AG10803 (cell line): ENCODE measurements at places on chromosomes 5 and 9.

GRCh38 chr9:70983723-70984295 is 137.6 kb downstream of the TRPM3 start:
- peak; percentile 88 for DNase-seq

- DNase-seq = peak; percentile 81
These were observed 1.2 kb upstream of the NPR3 start for GRCh38 chr5:32709750-32710549.

DNA sequence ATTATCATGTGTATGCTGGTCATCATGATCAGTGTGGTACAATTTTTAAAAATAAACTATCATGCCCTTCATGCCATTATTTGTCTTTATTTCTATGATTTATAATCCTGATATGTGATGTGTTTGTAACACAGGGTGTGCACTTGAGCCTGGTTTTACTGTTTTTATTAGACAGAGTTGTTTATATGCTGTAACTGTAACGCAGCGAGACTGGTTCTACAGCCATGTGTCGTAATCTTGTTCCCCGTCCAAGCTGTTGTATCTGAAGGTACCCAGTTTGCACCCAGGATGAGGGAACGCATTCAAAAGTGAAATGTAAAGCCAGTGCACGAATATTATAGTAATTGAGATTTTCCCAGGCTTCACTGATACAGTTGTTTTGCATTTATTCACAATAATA is 28.2 kb downstream of the SNX18 start:
- DNase-seq = no peak

GRCh38 chr9:114497236-114497635 is 8.0 kb downstream of the WHRN start:
- peak; percentile 12 for DNase-seq

GRCh38 chr9:108235609-108236008 is 620.2 kb downstream of the ACTL7B start:
- no peak for DNase-seq

- DNase-seq = no peak
These were observed 25.0 kb upstream of the MATR3 start for GRCh38 chr5:139268364-139269202.

DNA sequence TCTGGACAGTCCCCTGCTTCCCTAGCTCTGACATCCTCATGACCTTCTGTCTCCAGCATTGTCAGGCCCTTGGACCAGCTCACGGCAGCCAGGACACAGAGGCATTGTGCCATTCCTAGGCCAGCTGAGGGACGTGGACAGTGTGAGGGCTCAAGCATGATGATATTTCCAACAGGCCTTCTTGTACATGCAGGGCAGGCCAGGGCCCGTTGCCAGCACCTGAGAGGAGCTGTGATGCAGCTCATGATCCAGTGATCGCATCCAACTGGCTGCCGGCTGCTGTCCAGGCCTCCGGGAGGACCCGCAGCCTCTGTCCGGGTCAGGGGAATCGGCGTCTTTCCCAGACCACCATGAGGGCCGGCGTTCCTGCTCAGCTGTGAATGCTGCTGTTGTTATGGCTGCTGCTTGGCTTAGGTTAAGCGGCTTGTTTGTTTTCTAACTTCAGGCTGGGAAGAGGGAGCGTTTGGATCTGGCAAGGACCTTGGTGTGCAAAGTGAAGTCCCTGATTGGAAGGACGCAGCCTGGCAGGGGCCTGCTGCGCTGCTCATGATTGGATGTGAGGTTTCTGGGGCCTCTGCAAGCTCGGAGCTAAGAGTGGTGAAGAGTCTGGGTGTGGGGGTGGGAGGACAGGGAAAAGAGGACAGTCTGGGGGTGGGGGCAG is 53.8 kb downstream of the PDZD2 start:
- DNase-seq = no peak

GRCh38 chr9:93676310-93677047 is 100.1 kb downstream of the PHF2 start:
- DNase-seq = no peak

- no peak for DNase-seq
These were observed 78.6 kb downstream of the SH3RF2 start for GRCh38 chr5:146015001-146015400.

DNA sequence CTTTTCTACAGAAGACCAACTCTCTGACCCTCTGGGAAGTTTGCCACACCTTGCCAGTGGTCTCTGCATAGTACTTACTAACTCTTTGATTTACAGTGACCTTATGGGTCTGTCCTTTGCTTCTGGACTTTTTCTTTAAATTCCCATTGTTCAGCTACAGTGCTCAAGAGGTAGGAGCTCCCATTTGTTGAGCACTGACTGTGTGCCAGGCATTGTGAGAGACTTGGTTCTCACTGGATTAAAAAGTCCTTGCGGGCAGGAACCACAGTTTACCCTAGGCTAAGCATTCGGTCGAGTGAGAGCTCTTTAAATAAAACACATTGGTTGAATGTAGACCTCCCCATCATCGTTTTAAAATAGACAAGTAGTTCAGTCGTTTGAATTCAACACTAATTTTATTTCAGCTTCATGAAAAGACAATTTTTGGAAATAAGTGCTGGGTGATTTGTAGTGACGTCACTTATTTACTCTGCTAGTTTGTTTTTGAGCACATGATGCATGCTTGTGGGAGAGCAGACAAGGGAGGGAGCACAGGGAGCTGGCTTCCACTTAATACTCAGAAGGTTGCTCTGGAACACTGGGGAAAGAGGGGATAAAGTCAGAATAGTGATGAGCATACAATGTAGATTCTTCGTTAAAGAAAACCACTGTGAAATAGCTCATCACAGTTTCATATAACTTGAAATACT is 27.1 kb downstream of the RASGRF2 start:
- no peak for DNase-seq

DNA sequence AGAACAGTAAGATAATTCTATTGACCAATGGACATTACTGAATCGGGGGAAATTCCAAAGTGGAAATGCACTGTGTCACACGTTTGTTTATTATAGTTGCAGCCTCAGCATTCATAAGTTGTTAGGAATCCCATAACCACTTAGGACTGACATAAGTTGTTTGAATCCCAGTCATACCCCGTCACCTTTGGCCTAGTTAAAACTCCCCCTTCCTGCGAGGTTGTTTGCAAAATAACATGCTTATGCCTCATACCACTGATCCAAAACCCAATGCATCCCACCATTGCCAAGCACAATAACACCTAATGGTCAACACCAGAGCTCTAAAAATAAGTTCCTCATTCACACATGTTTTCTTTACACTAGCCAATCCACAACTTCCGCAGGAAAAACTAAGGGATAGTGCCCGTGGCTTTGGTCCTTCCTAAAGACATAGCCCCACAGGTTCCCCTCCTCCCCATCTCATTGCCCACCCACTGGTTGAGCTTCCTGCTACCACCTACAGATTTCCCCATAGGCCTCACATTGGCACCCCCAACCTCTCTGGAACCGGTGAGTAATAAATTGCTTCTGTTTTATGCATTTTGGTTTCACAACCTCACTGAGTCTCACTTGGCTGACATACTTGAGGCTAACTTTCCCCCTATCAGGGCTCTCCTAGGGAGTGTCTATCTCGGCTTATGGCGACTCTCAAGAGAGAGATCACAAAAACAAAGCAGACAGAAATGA is 42.3 kb upstream of the MUSK start:
- peak; percentile 89 for DNase-seq

GRCh38 chr9:121660367-121660766 is 8.9 kb downstream of the DAB2IP start:
- no peak for DNase-seq

DNA sequence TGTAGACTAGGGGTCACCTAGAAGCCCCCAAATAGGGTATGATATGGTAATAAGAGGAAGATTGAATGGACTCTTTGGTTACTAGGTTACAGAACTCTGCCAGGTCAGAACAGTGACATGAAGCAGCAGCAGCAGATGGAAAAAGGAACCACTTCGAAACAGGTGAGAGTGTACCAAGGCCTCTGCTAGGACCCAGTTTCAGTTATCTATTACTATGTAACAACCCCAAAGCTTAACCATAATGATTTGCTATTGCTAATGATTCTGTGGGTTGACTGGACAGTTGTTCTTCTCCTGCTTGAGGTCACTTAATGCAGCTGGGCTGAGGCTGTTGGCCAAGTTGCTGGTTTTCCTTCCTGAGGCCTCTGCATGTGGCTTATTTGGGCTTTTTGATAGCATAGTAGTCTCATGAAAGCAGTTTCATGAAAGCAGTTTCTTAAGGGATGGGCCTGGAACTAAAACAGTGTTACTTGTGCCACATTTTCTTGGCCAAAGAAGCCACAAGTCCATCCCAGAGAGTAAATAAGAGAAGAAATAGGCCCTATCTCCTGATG is 17.6 kb downstream of the C9orf43 start:
- peak; percentile 23 for DNase-seq

GRCh38 chr5:140549237-140550144 is 2.0 kb downstream of the EIF4EBP3 start:
- DNase-seq = peak; percentile 38

DNA sequence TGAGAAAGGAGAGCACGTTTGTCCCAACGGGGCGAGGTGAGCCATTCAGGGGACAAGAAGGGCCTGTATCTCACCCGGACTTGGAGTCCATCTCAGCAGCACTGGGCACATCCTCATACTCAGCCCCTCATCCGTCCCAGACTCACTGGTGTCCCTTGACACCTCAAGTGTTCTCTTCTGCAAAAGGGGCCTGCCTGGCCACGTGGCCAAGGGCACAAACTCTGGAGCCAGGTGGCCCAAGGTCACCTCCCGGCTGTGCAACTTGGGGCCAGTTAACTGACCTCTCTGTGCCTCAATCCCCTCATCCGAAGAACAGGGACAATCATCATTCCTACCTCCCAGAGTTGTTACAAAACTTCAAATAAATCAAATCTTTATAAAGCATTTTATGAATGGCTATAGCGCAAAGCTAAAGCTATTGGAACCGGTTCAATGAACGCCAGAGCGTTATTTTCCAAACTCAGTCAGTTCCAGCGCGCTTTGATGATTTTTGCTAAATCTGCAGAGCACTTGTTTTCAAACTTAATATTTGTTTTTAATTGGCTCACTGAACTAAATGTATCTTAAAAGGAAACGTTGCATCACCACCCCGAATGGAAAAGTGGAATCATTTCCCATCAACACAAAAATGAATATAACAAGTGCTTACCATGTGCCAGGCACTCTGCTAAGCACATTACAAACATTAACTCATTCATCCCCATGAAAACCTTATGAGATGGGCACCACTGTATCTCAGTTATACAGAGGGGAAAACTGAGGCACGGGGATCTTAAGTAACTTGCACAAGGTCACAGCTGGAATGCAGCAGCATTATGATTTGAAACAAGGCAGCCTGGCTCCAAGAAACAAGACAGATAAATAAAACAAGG is 49.3 kb downstream of the DUSP1 start:
- peak; percentile 70 for DNase-seq

- no peak for DNase-seq
These were observed 354.1 kb upstream of the IRX2 start for GRCh38 chr5:3105581-3105980.

- no peak for DNase-seq
These were observed 286.1 kb upstream of the IRX4 start for GRCh38 chr5:2168601-2169429.

GRCh38 chr9:124399968-124400940 is 15.0 kb downstream of the PSMB7 start:
- no peak for DNase-seq

DNA sequence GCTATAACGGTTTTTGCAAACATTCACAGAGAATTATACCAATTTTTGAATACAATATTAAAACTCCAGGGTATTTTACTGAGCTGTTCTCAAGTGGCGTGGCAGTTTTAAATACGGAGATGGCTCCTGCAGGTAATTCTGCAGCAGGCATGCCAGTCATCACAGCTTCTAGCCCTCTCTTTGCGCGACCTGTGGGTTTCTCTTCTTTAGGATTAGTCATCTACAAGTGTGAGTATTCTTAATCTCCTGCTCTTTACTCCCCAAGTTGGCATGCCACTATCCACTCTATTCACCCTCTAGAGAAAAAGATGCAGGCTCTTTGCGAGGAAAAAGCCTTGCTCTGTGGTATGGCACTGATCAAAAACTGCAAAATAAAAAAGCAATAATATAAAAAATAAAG is 43.9 kb downstream of the ANKRD31 start:
- DNase-seq = no peak

GRCh38 chr9:119967867-119968535 is 598.8 kb upstream of the BRINP1 start:
- DNase-seq = no peak

DNA sequence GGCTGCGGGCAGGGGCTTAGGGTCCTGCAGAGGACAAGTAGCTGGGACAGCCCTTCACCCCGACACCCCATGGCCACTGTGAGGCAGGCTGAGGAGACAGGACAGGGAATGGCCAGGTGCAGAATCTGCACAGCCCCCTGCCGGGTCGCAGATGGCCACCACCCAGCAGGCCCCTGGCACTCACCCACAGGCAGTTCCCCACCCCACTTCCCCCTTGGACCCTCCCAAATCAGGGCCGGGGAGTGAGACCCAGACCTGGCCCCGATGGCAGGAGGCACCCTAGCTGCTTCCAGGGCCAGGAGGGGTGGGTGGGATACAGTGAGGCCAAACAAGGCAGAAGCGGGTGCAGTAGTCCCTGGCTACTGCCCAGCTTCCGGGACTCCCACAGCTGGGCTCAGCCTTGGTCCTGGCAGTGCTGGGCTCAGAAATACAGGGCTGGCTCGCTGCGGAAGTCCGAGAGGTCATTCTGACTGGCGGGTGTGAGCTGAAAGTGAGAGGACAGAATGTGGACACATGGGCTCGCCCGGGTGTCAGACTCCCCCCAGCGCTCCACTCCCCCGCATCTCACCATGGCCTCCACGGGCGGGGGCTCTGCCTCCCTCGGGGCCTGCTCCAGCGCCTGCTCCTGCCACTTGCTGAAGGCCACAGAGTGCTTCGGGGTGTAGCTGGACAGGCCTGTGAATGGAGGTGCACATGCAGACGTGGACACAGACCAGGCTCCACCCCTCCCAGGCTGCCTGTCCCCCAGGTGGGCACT is 3.4 kb downstream of the SSNA1 start:
- DNase-seq = no peak

DNA sequence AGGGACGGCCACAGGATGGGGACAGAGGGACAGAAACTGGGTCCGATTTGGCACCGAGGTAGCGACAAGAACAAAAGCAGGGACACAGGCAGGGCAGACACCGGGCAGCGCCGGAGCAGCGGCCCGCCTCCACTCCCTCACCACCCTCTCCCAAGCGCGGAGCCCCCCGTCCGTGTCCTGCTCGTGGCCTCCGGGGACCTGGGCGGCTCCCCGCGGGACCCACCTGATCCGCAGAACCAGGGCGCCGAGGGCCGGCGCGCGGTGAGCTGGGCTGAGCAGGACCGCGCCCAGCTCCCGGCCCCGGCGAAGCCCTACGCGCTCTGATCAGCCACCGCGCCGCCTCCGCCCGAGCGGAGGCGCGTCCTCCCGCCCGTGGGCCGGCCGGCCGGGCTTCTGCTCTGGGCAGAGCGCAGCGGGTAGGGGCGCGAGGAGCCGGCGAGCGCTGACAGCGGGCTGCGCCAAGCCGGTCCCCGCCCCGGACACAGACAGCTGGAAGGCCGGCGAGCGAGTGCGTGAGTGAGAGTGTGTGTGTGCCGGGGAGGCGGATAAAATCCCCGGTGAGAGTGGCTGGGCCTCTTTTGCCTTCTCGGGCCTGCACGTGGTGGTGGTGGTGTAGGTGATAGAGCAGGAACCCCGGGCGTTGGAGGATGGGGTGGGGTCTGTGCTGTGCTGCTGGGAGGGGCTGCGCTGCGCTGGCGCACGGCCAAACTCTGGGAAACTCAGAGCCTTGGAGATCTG is at the start of gene GGTA1:
TSS of gene GGTA1 (minus strand) at position 418 of the 738 bp plus-strand sequence. CDS start 31,922 bp downstream, outside the sequence.
- peak; percentile 49 for DNase-seq

- no peak for DNase-seq
These were observed 53.9 kb downstream of the PAM start for GRCh38 chr5:102809033-102809432.

GRCh38 chr5:140927228-140927573 is 1.1 kb downstream of the PCDHAC1 start:
- no peak for DNase-seq

GRCh38 chr5:161150441-161150988 is 298.5 kb upstream of the ATP10B start:
- no peak for DNase-seq

GRCh38 chr5:80937584-80938356 is 22.4 kb upstream of the RASGRF2 start:
- no peak for DNase-seq
